ENCODE measurements at places on chromosomes 7 and 10.

GRCh38 chr7:138021889-138022288, 20.0 kb upstream of the CREB3L2 start:
- DNase-seq: no peak

DNA sequence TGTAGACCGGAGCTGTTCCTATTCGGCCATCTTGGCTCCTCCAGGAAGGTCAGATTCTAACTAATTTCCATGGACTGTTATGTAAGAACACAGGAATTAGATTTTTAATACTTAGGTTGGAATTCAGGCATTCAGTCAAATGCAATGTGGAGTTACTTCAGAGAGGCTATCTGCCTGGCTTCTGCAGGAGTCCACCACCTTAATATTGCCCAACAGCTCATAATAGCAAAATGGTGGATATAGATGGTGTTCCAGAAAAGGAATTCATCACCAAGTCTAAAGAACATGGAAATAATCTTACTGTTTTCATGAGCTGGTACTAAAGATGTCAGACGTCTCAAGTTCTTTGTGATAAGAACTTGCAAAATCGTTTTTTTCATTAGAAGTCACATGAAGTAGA, 39.5 kb downstream of the CRHR2 start:
- DNase-seq: no peak

DNA sequence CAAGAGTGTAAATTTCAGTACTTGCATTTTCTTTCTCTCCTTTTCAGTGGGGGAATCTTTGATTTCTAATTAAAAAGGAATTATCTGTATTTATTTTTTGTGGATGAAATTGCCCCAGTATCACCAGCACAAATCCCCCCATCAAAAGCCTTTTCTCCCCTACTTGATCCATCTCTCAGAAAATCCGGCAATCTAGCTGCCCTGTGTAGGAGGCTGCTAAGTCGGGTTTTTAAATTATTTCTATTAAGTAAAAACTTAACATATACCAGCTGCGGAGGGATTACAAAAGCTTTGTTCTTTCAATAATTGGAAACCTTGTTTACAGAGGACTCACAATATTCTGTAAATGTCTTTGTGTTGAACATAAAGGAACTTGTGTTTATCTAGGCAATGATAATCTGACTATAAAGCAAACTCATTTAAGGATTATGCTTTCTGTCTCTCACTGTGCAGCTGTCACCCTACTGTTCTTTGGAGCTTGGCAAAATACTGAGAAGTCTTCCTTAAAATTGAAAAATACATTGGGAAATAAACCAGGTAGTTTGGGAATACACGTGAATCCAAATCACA, 177.4 kb upstream of the PRR15 start:
- DNase-seq: no peak

GRCh38 chr7:148290538-148290937, 300.0 kb upstream of the C7orf33 start:
- no peak for DNase-seq

DNA sequence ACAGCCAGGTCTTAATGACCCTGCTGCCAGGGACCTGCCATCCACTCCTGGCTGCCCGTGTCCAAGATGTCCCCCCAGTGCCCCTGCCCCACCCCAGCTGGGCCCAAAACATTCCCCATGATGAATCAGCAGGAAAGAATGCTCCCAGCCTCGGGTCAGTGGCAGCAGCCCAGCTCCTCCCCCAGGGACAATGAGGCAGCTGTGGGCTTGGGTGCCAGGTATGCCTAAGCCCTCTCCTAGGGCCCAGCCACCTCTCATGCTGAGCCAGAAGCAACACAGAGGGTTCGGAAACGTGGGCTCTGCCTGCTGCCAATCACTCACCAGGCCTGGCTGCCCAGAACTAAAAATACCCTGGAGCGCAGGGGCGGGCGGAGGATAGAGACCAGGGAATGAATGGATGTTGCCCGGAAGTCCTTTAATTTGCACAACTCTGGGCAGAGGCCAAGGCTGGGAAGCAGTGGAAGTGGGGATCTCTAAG, 1.5 kb upstream of the LOXL4 start:
- DNase-seq: peak; percentile 60

GRCh38 chr7:70182521-70182920, 584.2 kb downstream of the AUTS2 start:
- no peak for DNase-seq

GRCh38 chr10:131532745-131533341, 221.3 kb upstream of the TCERG1L start:
- no peak for DNase-seq

GRCh38 chr10:71523756-71524155, 127.0 kb downstream of the CDH23 start:
- no peak for DNase-seq

GRCh38 chr10:49592726-49593563, 17.2 kb upstream of the SLC18A3 start:
- DNase-seq: no peak

- DNase-seq: no peak
These were observed 18.5 kb downstream of the ANTXRL start for GRCh38 chr10:46305079-46305818.

- no peak for DNase-seq
These were observed 34.6 kb upstream of the HECW1 start for GRCh38 chr7:43077732-43078391.

GRCh38 chr7:517774-518629, 1.6 kb downstream of the PDGFA start:
- no peak for DNase-seq

DNA sequence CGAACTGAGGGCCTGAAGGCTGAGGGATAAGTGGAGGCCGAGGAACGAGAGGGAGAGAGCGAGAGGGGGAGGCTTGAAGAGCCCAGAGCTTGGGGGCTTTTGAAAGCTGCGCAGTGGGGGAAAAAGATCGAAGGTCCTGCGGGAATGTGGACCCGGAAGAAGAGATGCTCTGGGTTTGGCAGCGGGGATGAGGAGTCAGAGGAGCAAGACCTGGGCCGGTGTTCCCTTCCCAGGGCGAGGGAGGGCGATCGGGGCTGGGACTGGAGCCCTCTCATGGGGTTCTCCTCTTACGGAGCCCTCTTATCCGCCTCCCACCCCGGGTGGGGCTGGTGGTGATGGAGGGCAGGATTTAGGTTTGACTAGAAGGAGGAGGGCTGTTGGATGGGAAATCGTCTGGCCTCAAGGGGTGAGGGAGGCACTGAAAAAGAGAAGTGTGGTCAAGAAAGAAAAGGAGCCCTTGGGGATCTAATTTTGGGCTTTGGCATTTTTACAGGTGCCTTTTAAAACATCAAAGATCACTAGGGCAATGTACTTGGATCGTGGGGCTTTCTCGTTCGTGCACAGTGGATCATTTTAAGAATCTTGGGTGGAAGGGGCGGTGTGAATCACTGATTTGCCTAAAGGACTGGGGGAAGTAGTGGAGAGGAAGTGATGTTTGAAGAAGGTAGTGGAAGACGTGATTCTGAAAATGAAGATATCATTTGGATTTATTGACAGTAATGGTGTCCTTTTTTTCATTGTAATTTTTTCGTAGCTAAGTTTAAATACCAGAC, 637 bp downstream of the SAMD8 start:
- peak; percentile 15 for DNase-seq

- DNase-seq: no peak
These were observed 61.6 kb upstream of the WDR11 start for GRCh38 chr10:120789303-120790203.

GRCh38 chr7:13309535-13309934, 622.1 kb downstream of the ARL4A start:
- no peak for DNase-seq

DNA sequence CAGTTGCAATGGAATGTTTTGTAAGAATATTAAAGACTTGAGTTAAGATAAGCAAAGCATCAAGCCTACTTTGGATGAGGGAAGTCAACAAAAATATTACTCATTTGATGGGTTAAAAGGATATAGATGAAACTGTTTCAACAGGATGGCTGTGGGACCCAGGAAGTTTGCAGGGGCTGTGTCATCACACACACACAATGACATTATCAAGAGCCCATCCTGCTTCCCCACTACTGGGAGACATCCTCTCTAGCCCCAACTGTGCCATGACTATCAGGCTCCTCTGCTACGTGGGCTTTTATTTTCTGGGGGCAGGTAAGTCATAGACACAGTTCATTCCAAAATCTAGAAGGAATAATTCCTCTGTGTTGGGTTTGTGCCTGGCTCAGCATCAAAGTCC, 78.8 kb upstream of the PRSS1 start:
- no peak for DNase-seq

- no peak for DNase-seq
These were observed 7.1 kb downstream of the CCDC201 start for GRCh38 chr7:45865594-45866410.

DNA sequence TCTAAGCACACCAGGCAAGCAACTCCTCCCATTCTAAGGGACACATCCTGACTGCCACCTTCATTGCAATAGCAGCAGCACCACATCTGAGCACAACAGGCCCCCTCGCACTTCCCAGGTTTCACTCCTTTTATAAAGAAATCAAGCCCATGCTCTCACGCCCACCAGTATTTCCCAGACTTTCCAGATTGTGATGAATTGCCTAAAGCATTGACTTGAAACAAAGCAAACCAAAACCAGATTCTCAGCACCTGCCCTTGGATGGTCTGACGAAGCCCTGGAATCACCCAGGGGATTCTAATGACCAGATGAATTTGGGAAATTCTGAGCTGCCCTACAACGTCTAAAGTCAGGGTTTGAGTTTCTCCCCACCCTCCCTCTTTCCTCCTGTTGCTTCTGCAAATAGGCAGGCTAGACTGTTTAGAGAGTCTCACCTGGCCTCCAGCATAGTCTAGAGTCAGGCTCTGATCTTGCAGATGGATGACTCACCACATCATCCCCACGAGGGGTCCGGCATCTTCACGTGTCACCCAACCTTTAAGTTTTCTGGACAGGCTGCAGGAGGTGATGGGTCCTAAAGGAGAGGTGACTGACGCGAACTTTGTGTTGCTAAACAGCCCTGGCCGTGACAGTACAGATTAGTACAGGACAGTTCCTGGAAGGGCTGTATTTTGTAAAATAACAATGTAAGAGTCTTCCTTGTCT, 198.0 kb downstream of the SKIDA1 start:
- DNase-seq: no peak

DNA sequence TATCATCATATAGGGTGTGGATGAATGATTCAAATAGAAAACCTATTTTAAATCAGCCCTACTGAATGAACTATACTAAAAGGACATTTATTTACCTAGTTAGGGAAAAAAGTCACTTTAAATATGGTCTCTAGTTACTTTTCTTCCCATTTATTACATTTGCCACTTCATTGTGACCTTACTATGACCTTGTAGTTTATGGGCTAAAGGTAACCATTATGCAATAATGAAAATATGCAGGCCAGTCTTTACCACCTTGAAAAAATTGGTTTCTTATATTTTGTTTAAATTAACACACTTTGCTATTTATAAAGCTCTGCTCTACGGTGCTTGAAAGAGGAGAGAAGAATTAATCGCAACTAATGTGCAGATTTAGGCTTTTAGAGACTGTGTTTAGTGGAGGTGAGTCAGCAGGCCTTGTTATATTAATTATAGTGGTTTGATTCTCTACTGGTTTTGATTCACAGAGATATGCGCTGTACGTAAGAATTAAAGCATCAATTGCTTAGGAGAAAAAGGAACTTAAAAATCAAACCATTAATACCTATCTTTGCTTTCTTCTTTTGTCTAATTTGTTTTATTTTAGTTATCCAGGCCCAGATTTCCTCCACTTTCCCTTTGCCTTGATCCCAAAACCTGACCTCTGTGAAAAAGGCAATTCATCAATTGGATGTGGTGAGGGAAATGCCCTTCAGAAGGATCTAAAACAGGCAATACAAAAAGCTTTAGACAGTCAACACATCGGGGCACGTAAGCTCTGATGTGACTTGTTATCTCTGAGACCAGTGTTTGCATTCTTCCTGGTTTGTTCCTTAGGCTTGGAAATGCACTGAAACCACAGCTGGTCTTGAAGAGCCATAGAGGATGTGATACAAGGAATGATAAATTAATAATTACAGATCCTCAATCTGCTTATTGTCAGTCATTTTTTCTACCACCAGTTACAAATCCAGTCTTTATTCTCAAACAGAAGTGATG, 141.2 kb upstream of the HDAC9 start:
- DNase-seq: no peak

GRCh38 chr10:49212783-49213182, 24.6 kb upstream of the TMEM273 start:
- DNase-seq: no peak

DNA sequence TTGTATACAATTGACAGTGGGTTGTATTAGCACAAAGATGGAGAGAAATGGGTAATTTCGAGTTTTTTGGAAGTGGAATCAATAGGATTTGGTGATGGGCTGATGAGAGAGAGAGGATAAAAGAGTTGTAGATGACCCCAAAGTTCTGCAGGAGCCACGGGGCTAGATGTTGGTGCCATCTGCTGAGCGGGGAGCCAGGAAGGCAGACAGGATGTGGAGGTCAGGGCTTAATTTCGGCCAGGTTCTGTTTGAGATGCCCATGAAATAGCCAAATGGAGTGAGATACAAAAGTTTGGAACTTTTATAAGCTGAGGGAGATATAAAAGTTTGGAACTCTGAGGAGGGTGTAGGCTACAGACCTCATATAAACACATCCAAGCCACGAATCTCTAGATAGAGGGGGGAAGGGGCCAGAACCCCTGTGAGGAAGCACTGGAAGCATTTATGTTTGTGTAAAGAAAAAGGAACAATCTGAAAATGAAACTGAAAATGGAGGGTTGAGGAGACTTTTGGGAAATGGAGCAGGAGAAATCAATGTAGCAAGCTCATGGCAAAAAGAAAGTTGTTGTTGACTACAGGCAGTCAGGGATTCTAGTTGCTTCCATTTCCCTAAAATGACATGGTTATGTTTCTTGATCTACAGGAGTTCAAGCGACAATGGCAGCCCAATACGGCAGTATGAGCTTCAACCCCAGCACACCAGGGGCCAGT, 2.2 kb downstream of the GIMAP4 start:
- DNase-seq: no peak

GRCh38 chr7:46513447-46513848, 592.4 kb upstream of the IGFBP3 start:
- DNase-seq: no peak

DNA sequence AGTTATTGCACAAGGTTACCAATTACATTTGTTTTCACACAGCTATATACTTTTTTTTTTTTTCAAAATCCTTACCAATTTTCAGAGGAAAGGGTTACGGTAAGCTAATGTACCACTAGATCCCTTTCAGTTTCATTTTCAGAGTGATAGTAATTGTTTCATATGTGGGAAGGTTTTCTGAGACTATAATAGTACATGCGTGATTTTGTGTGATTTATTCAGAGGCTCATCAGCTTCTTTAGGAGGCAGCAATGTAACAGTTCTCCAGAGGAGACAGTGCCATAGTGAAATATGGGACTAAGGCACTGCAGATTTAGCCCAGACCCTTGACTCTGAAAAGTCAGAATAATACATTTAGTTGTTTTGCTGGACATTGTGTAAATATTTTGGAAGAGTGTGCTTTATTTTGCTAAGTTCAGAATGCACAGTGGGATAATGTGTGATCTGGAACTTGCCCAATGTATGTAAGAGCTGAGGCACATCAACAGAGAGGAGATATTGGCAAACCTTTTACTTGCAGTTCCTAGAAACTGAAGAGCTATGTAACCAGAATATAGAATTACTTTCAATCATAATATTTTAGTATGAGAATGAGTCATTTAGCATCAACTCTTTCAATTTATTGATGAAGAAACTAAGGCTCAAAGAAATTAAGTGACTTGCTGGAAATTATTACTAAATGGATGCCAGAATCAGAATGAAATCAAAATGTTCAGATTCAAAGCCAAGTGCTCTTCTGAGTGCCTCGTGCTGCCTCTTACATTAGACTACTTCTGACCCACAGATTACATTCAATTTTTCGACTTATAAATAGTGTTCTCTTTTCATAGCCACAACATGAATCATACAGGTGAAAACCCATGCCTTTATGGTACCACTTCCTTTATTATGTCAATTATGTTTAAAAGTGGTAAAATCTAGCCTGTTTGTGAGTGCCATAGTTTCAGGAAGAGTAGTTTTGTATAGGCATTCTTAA, 207.7 kb upstream of the TEX47 start:
- no peak for DNase-seq
